RCC 7860 (cell line): ENCODE measurements at places on chromosomes 11 and 22.

GRCh38 chr22:17878941-17879340 is 104.7 kb upstream of the BID start:
- no peak for DNase-seq

GRCh38 chr11:74777038-74777437 is 28.4 kb downstream of the RNF169 start:
- no peak for DNase-seq

- DNase-seq, result no peak
Measured at GRCh38 chr11:27329867-27330632, 33.0 kb downstream of the CCDC34 start.

DNA sequence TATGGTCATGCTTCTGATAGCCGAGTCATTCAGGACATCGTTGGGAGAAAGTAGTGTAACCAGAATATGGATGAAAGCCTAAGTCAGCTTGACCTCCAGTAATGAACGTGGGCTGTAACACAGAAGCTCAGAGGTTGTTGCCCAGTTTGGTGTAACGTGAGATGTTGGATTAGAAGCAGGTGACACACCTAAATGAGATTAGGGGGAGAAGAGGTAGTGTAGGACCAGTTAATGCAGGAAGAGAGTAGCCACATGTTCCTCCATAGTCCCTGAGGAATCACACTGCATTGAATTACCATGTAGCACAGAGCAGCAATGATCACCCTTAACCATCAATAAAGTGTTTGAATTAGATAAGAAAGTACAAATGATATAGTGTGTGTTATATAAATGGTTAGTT is 20.4 kb downstream of the FBXO7 start:
- DNase-seq, result no peak
